ENCODE measurements at places on chromosomes 12 and 14.
A peak's percentile ranks its signal among the peaks of the same experiment; 100 is the strongest.

DNA sequence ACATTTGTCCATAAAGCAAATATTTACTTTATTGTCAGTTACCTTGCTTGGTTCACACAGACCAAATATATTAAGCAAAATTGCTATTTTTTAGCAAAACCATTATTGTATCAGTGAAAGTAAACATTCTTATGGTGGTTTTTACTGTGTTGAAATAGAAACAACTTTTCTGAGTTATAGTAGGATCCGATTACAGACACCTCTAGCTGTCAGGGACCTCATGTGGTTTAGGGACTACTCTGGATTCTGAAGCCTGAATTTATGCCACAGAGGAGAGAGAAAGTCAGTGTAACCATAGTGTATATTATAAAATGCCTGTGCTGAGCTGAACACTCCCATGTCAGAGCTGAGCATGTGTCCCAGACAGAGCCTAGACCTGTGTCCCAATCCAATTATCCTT is 287.5 kb downstream of the FLRT2 start:
- DNase-seq = no peak

GRCh38 chr14:51094282-51094821 is 553 bp downstream of the TRIM9 start:
- DNase-seq = no peak

DNA sequence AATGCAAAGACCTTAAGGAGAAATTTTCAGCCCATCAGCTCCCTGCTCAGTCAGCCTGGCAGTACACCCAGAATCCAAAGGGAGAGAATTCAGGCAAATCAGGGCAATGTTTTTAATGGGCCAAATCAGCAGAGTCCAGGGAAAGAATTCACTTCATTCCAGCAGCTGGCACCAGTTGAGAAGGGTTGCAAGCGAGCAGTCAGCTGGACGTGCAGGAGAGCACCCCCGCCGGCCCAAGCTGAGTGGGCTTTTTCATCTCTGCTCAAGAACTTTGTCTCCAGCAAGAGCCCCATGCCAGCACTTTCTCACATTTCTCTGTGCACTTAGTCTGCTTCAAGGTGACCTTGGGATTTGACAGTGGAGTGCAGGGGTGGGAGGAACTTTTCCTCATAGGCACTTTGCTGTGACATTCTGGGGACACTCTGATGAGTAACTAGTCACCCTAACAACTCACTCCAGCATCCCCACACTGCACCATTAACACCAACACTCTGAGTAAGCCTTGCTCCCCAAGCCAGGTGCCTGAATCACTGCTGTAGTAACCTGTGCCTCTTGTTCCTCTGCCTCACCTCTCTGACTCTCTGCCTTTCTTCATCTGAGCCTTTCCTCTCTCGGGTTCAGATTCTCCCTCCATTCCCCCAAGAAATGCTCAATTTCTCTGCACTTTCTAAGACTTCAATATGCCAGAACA is 2.2 kb downstream of the ENDOU start:
- DNase-seq = no peak

DNA sequence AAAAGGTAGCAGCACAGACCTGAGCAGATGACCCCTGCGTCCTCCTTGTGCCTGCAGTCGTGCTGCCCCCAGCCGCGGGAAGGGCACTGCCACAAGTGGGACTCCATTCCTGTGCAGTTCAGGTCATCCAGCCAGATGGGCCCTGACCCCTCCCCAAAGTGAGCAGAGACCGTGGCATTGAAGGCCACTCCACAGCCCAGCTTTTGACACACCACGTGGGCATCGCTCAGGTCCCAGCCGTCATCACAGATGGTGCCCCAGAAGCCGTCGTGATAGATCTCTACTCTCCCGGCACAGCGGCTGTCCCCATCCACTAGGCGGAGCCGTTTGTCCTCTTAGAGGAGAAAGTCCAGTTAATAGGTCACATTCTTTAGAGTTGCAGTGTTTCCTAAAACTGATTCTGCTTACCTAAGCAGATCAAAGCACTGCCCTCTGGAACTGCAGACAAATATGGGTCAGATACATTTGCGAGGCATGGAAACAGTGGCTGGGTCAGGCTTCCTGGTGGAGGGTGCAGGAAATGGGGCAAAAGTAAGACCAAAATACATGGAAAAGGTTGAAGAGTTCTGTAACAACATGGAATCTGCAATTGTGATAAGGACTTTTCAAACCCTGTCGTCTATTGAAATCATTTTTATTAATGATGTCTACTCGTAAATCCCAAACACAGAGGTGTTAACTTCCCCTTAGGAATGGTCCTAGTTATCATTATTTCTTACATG is 69.4 kb downstream of the CD163L1 start:
- DNase-seq = no peak

- DNase-seq = no peak
Observed at GRCh38 chr12:5864301-5864700, 80.8 kb downstream of the ANO2 start.

GRCh38 chr12:67797185-67797741 is 148.7 kb downstream of the DYRK2 start:
- no peak for DNase-seq

GRCh38 chr14:42023452-42023851 is 416.8 kb downstream of the LRFN5 start:
- no peak for DNase-seq

- no peak for DNase-seq
Observed at GRCh38 chr12:90943255-90943654, 11.7 kb downstream of the CCER1 start.

GRCh38 chr14:38867561-38868150 is 235.4 kb downstream of the SEC23A start:
- DNase-seq = peak; percentile 35

GRCh38 chr12:10726945-10727344 is 3.8 kb upstream of the YBX3 start:
- no peak for DNase-seq

- no peak for DNase-seq
Observed at GRCh38 chr14:70707138-70708038, 65.7 kb downstream of the TTC9 start.

GRCh38 chr14:99757331-99758070 is 35.7 kb upstream of the EML1 start:
- no peak for DNase-seq

GRCh38 chr12:76177821-76178220 is 93.3 kb upstream of the NAP1L1 start:
- no peak for DNase-seq

DNA sequence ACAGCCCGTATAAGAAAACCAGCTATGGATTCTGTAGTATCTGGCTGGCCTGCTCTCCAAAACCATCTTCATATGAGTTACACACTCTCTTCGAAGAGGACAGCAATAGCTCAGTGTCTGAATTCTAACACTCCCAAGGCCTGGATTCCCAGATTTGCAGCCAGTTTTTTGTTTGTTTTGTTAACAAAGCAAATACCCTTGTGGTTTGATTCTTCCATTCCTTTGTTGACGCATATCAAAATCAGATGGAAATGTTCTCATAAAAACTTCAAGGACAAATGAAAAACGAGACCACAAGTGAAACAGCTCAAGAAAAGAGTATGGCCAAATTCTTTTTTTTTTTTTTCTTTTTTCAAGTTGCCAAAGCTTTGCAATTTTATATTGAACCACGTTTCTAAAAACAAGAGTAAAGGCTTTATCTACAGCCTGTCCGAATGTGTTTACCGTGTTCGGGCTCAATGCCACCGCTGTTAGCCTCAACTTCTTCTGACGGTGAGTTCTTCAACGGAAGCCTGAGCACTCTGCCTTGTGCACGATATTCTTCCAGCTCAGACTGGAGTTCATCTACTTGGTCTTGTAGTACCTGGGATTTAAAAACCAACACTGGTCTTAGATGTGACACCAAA is 67.5 kb downstream of the NIN start:
- no peak for DNase-seq

DNA sequence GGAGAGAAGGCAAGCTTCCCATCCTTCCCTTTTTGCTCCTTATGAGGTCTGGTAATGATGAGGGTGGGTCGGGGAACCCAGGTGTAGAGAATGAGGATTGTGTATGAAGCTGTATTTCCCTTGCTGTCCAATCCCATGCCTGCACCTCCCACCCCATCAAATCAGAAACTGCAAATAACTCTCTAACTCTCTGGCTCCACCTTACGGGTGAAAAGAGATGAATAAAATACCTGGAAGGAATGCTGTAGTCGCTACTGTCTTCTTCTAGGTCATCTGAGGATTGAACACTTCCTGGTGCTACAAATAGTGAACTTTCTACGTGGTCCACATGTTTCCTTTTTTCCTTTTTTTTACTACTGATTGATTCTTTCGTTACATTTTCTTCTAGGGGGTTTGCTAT is 38.9 kb upstream of the DICER1 start:
- no peak for DNase-seq

DNA sequence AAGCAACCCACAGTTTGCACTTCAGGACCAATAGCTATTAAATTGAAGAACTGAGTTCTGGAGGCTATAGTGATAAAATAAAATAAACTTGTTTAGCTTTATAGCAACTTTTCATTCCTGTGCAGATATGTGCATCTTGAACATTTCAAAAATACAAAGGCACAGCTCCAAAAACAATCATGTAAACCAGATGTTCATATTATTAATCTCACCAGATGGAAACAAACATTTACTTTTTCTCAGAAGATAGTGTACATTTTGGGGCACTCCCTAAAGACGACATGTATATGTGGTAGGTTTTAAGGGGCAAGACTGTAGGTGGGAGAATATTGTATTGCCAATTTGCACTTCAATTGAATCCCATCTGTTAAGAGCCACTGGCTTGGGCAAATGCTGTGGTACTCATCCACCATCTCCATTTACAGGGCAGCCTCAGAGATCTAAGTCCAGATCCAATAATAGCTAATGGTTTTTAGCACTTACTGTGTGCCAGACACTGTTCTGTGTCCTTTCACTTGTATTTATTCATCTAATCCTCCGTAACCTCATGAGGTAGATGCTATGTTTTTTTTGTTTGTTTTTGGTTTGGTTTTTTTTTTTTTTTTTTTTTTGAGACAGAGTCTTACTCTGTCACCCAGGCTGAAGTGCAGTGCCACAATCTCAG is 49.1 kb downstream of the PTGER2 start:
- no peak for DNase-seq

- DNase-seq = no peak
Observed at GRCh38 chr12:77992760-77993159, 162.1 kb downstream of the NAV3 start.

- no peak for DNase-seq
Observed at GRCh38 chr14:32677129-32677780, 261.4 kb upstream of the NPAS3 start.

- no peak for DNase-seq
Observed at GRCh38 chr12:75716291-75717025, 205.0 kb upstream of the KRR1 start.

GRCh38 chr12:116540622-116541152 is 18.5 kb upstream of the MAP1LC3B2 start:
- DNase-seq = no peak

DNA sequence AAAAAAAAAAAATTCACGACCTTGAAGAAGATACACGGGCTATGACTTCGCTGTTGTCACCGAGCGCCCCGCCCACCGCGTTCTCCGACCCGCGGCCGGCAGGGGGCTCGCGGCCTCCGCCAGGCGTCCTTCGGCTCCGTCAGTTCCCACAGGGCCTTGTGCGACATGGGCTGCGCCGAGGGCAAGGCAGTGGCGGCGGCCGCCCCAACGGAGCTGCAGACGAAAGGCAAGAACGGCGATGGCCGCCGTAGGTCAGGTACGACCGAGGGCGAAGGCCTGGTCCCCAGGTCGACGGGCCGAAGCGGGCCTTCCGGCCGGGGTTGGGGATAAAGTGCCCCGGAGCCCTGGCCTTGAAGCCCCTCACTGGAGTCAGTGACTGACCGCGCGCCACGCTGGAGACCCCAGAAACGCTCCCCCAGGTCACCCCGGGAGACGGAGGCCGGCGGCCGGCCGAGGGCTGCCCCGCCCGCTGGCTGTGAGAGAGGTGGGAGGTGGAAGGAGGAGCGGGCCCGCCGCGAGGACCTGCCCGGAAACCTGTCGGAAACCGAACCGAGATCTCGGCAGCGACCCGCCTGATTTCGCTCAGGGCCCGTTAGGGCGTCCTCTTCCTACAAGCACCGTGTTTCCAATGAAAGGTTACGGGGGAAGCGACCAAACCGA is at the start of gene TXNRD1:
TSS of gene TXNRD1 (plus strand) at position 142 of the 660 bp plus-strand sequence. CDS start at position 166, 24 bp downstream.
- peak; percentile 77 for DNase-seq

- DNase-seq = no peak
Observed at GRCh38 chr14:96204151-96205058, at the start of gene BDKRB2. TSS of gene BDKRB2 (plus strand) at chr14:96204839. CDS start at chr14:96237108, 32,269 bp downstream.

- DNase-seq = no peak
Observed at GRCh38 chr12:120363274-120363855, 5.6 kb downstream of the MSI1 start.

- DNase-seq = no peak
Observed at GRCh38 chr12:127240249-127240929, 1026.6 kb upstream of the TMEM132C start.

DNA sequence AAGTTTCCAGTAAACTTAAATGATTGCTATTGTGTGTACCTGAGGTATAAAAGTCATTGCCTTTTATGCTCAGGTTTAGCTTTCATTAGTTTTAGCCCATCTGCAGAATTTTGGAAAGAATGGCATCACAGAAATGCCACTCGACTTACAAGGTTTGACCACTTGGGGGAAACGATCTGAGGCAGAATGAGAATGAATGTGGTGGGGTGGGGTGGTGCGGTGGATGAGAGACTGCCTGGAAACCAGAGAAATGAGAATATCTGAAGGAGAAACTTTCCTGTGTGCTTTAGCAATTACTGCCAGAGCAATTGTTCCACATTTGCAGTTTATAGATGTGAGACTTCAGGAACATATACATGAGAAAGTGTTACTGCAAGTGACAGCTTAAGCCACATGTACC is 225.4 kb upstream of the PDE3A start:
- DNase-seq = no peak

GRCh38 chr14:87935886-87936285 is 57.1 kb downstream of the GALC start:
- DNase-seq = no peak

- DNase-seq = no peak
Observed at GRCh38 chr12:30908722-30909348, 17.7 kb upstream of the TSPAN11 start.

- no peak for DNase-seq
Observed at GRCh38 chr14:99242816-99243721, 28.9 kb downstream of the BCL11B start.

GRCh38 chr12:52358575-52359350 is 8.5 kb downstream of the KRT85 start:
- DNase-seq = no peak

- DNase-seq = peak; percentile 20
Observed at GRCh38 chr12:132393991-132394949, 64.9 kb upstream of the GALNT9 start.

DNA sequence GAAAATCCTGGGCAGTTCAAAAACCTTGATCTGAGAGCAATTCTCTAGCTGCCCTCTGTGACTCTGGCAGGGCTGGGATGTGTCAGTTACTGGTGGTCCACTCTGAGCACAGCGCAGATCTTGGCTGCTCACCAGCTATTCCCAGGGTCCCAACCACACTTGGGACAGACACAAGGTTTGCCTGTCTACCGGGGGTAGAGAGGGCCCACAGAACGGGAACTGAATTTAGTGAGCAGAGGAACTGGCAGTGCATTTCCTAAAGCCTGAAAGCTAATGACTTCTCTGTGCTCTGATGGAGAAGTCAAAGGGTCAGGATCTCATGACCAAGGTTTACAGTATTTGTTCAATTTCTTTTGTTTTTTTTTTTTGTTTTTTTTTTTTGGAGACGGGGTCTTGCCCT is 2.6 kb downstream of the PDE6H start:
- DNase-seq = no peak

- DNase-seq = no peak
Observed at GRCh38 chr12:50934981-50935807, 17.1 kb upstream of the HIGD1C start.
